Brain pericyte (primary cell): ENCODE measurements at places on chromosomes 1 and 21.

GRCh38 chr1:89390707-89391106 lies 26.8 kb downstream of the GBP6 start:
- no peak for DNase-seq

DNA sequence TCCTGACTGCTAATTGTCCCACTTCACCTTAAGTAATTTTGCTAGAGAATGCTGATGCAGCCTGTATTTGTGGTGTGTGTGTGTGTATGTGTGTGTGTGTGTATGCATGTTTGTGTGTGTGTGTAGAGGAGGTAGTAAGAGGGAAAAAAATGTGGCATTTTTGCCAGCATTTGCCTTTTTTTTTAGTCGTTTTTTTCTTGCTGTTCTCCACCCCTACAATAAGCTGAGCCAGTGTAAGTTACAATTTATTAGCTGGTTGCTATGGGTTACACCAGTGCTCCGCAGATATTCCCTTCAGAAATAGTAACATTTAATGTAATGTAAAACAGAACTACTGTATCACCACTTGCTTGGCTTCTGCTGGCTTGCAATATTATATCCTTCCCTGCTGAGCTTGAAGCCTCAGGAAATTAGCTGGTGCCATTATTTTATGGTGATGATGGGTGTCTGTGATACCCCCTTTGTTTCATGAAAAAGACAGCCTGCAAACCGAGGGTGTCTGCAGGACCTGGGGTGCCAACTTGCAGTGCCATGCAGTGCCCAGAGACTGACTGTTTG lies 23.4 kb upstream of the IGSF3 start:
- DNase-seq = no peak

GRCh38 chr21:46633566-46633965 lies 1.9 kb upstream of the PRMT2 start:
- no peak for DNase-seq

GRCh38 chr1:32741413-32742198 lies 39.0 kb upstream of the SYNC start:
- no peak for DNase-seq

DNA sequence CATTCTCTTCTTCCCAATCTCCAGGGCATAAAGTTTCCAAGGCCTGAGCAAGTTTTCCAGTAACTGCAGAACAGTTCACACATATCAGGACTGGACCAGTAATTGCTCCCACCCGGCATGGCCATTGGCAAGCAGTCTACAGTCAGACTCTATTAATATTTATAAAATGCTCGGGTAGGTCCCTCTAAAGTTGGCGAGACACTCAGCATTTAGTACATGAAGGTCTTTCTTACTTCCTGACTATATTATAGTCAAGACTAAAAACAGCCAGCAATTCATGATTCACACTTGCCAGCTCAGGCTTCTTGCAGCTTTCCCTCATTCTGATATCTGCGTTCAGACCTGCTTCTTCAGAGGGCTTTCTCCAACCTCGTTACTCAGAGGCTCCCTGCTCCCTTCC lies 25.4 kb downstream of the GADD45A start:
- DNase-seq = no peak

GRCh38 chr1:119027759-119028158 lies 39.6 kb upstream of the TBX15 start:
- no peak for DNase-seq

DNA sequence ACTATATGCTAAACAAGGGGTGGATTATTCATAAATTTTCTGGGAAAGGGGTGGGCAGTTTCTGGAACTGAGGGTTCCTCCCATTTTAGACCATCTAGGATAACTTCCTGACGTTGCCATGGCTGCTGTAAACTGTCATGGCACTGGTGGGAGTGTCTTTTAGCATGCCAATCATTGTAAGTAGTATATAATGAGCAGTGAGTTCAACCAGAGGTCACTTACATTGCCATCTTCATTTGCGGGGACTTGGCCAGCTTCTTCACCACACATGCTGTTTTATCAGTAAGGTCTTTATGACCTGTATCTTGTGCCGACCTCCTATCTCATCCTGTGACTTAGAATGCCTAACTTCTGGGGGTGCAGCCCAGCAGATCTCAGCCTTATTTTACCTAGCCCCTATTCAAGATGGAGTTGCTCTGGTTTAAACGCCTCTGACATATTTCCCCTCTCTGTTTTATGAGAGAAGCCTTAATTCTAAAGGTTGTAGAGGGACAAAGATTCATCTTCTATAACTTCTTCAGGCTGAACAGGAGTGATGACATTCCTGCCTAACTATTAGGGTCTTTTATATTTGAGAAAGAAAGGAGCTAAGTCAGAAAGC lies 60.4 kb downstream of the DIP2A start:
- no peak for DNase-seq

DNA sequence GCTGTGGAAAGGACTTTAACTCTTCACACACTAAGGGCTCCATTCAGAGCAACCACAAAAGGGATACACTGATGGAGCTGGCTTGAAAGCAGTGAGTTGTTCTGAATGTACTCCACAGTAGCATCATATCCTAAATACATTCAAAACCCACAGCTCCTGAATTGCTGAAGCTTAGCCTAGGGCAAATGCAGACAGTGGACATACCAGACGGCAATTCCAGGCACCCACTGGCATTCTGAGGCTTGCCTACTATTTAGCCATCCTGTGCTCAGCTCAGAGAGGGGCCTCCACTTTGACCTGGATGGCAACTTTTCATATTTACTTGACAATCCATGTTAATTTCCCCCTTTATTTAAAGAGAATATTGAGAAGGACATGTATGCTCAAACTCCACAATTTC lies 303.5 kb downstream of the NTNG1 start:
- no peak for DNase-seq

DNA sequence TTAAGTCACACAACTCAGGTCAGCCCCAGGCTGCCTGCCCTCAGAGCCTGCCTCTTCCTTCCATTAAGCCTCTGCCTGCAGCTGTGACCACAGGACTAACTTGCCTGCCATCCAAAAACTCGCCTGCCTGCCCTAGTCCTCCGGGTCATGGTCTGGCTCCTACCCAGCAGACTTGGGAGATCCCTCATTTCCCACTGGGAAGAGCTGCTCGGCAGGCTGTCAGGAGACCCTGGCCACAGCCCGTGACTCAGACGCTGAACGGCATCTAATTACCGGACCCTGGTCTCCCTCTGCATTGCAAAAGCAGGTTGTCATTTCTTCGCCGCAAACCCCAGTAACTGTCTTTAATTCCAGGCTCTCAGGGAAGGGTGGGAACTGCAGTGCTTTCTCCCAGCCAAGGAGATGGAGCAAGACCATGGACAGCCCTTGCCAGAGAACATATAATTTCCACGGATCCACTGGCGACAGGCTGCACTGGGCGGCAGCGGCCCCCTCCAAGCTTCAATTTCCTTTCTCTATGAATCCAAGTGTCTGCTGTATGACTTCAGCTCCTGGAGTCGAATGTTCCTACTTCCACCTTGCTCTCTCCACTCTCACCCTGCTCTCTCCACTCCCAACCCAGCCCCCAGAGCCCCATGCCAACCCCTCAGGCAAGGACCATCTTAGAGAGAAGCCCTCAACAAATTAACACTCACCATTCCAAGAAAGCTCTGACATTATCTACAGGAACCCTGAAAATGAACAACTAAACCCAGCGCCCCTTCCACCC lies 20.4 kb downstream of the OLFML2B start:
- peak; percentile 84 for DNase-seq
